ENCODE measurements at places on chromosomes 5 and 9.

- no peak for DNase-seq
Observed at GRCh38 chr5:1897386-1897785, 14.7 kb upstream of the IRX4 start.

DNA sequence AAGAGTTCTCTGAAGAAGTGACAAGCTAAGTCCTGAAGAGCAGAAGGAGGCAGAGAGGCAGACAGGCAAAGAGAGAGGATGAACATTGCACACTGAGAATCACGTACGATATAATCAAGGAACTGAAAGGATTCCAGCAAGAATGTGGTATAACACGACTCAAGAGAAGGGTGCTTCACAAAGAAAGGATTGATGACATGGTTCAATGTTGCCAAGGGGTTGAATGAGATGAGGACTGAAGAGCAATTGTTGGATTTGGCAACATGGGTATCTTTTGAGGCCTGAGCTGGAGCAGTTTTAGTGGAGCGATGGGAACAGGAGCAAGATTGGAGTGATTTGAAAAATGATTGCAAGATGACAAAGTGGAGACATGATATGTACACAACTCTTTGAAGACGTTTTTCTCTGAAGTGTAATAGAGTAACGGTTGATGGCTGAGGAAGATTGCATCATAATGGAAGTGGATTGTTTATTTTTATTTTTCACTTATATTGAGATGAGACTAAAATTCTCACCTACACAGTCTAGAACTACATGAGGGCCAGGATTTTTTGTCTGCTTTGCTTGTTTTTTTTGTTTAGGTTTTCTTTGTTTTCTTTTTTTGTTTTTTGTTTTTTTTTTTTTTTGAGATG, 1049.9 kb upstream of the WWC1 start:
- DNase-seq, result no peak

DNA sequence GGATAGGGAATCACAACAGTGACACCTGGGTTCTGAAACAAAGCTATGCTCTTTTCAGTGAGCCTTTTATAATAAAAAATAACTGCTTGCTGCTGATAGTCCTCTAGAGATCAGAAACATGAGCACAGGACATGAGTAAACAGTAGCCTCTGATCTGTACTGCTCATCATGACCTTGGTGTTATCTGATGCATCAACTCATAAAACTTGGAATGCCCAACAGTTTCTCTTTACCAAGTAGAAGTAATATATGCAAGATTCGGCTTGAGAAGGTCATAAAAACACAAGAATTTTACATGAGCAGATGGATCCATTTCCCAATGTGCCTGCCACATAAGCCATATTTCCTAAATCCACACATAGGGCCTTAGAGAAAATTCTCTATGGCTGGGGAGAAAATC, 318.3 kb upstream of the GRAMD2B start:
- no peak for DNase-seq

DNA sequence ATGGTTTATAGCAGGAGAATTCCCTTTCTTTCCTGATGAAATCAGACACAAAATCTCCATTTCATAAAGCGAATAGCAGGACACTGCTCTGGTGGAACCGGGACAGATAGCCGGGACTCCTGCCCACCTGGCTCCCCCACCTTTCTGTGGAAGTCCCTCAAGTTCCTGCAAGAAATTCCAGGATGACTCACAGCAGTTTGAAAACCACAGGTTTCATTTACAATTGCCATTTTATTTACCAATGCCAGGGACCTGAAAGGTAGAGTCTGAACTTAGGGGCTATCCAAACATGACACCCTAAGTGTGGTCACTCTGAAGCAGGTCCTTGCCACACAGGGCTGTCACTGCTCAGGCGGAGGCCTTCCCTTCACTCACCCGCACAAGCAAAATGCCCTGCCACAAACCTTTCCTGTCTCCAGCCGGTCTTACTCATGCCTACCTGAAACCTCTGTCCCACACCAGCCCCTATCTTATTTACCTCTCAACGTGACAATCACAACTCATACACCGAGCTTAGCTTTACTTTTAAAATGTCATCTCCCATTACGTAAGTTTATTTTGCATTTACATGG, 63.3 kb upstream of the TAF1L start:
- DNase-seq, result no peak

DNA sequence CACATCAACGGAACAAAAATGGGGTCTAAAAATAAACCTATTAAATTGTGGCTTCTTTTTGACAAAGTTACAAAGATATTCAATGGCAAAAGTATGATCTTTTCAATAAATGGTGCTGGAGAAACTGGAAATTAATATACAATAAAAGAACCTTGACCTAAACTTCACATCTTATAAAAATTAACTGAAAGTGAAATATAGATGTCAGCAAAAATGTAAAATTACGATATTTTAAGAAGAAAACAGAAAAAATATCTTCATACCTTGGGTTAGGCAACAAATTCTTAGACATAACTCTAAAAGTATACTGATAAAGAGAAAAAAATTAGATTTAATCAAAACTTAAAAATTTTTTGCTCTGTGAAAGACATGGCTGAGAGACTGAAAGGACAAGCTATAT, 1909.5 kb upstream of the CDH9 start:
- DNase-seq, result no peak

GRCh38 chr9:83698976-83699585, 8.7 kb downstream of the UBQLN1 start:
- DNase-seq, result no peak

DNA sequence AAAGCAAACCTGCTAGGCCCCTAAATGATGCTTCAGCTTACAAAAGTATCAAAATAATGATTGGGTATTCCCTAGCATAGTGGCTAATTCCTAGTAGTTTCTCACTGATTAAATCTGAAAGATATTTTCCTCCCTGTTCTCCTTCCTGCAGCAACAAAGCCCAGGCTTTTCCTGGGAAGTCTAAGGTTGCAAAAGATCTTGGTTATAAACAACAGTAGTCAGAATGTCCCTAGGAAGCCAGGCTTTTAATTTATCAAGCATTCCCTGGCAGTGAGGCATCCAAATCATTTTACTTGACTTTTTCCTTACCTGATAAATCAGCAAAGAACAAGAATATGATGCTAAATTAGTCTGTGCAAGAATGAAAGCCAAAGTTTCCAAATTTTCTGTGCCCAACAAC, 272.0 kb downstream of the PDE4D start:
- DNase-seq, result peak; percentile 6

DNA sequence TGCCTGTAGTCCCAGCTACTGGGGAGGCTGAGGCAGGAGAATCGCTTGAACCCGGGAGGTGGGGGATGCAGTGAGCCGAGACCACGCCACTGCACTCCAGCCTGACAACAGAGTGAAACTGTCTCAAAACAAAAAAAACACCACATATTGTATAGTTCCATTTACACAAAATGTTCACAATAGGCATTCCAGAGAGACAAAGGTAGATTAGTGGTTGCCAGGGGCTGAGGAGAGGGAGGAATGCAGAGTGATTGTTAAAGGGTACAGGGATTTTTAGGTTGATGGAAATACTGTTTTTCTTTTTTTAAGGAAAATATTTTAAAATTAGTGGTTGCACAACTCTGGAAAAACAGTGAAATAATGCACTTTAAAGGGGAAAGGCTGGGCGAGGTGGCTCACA, 19.6 kb downstream of the ETF1 start:
- no peak for DNase-seq

GRCh38 chr9:19154135-19154612, 26.9 kb upstream of the PLIN2 start:
- DNase-seq, result peak; percentile 85

- peak; percentile 9 for DNase-seq
Observed at GRCh38 chr5:142520885-142521284, 165.0 kb downstream of the FGF1 start.

DNA sequence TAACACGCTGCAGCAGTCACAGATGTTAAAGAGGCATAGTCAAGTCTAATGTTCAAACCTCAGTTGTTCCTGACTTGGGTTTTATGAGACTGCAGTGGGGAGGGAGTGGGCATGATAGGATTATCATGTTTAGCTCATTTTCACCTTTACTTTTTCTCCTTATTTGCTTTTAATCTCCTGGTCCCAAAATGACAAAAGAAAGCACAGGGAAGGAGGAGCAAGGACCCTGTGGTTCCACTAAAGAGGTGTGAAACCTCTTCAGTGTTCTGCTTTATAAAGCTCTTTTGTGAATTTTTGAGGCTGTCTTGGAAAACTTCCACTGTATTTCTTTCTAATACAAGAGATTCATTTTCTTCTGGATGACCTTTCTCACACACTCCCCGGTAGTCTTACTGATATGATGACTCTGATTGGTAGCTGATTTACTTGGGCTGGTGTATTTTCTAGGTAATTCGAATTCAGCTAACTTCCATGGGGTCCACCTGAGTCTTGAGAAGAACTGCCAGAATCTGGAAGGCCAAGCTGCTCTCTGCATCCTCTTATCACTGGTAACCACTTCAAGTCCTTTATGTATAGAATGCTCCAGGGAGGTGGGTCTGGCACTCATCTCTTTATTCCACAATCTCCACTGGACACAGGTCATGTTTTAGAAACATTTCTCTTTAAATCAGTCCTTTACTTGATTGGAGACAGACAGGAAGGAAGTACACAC, 1364.4 kb upstream of the CDH9 start:
- DNase-seq, result no peak

DNA sequence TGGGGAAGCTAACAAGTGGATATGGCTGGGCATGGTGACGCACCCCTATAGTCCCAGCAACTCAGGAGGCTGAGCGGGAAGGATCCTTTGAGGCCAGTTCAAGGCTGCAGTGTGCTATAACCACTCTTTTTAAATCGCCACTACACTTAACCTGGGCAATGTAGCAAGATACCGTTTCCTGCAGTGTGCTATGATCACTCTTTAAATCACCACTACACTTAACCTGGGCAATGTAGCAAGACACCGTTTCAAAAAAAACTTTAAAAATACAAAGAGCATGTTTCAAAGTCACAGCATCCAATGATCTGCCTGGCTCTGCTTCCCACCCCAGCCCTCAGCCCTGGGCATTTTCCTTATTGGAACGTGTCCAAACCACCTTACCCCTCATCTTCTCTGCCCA, 14.5 kb downstream of the GRHPR start:
- DNase-seq, result no peak

Measured in GM23248 (cell line).